ENCODE measurements at places on chromosomes 7 and 10. TPM values are rescaled to one million over a fixed set of nuclear protein-coding genes. Genes with fewer than 3 reads are reported as not detected.
A peak's percentile ranks its signal among the peaks of the same experiment; 100 is the strongest.

DNA sequence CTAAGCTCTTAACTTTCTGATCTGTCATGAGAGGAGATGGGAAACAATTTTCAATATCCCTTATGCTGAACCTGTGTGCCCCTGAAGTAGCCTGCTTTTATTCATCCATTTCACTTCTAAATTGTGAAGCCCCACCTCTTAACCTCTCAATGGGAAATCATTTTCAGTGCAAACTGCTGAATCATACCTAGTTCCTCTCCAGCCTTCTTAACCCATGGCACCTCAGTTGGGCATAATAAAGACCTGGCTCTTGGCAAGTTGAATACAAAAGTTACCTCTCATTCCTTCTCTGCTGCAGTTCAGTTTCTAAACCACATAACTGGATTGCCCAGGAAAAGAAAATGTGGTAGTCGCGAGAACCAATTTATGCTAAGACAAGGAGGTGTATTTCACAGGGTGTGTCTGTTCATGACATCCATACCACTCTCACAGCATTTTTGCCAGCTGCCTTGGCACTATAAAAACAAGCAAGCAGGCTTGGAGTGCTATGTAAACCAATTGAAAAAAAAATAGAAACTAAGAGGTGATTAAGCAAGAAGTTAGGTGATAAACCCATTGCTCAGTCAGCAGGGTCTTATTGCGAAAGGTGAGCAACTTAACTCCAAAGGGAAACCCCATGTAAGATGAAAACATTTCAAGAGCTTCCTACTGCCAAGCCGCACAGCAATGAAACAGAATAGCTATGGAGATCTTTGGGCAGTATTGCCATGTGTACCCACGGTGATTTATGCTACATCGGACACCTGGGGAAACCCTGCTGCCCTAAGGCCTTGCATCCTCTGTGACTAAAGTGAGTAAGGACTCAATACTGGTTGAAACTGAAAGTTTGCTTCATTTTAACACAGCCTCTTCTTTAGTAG lies 57.0 kb upstream of the DKK1 start:
- no peak for DNase-seq

DNA sequence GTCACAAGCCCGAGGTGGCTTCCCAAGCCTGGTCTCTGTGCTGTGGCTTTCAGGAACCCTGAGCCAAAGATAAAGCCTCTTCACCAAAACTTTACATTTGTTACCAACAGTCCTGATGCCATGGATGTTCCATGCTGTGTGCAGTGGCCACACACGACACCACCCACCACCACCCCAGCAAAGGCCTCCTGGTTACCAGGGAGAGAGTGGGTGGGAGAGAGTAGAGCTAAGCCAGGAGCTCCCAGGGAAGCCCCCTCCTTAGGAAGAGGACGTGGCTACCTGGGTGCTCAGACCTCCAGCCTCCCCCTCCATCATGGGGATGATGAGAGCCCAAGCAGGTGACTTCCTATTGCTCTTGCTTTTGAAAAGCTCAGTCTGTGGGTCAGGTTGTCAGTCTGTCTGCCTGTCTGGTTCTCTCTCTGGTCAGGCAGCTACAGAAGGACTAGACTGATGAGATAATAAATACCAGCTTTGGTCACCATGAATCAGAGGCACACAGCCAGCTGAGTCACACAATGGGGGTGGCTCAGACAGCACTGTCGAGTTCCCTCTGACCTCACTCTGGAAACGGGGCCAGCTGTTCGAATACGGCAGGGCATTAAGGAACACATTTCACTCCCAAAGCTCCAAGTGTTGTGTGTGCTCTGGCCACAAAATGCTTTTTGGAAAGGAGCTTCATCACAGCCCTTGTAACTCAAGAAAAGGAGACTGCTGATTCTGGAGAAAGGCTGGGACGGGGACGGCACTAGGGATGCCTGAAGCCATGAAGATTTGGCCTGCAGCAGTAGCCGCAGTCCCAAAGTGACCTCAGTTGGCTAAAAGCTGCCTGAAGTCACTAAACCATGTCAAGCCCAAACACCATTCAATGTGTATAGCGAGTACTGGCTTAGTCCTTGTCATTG lies 166.0 kb downstream of the FANK1 start:
- DNase-seq: peak; percentile 98

The SORCS1 gene
- total RNA-seq: 0.37 TPM

The ZNF277 gene
- total RNA-seq: 15.0 TPM

- DNase-seq: no peak
Observed at GRCh38 chr7:120729245-120729644, 128.7 kb downstream of the TSPAN12 start.

The RUFY2 gene
- 27.0 TPM for total RNA-seq

GRCh38 chr7:77940647-77941046 lies 142.1 kb downstream of the PHTF2 start:
- DNase-seq: no peak

- DNase-seq: no peak
Observed at GRCh38 chr7:151572136-151572535, 52.4 kb upstream of the RHEB start.

The NXPH1 gene
- total RNA-seq: not detected

DNA sequence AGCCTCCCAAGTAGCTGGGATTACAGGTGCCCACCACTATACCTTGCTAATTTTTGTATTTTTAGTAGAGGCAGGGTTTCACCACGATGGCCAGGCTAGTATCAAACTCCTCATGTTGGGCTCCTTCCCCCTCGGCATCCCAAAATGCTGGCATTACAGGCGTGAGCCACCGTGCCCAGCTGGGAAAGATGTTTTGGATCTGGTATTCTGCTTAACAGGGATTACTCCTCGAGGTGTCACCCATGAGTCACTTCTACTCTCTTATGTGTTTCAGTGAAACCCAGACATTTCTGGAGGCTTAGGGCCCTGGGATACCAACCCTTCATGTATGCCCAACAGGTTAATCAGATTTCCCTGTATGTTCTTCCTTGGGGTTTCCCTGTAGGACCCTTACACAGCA lies 11.8 kb upstream of the OPN4 start:
- peak; percentile 60 for DNase-seq

DNA sequence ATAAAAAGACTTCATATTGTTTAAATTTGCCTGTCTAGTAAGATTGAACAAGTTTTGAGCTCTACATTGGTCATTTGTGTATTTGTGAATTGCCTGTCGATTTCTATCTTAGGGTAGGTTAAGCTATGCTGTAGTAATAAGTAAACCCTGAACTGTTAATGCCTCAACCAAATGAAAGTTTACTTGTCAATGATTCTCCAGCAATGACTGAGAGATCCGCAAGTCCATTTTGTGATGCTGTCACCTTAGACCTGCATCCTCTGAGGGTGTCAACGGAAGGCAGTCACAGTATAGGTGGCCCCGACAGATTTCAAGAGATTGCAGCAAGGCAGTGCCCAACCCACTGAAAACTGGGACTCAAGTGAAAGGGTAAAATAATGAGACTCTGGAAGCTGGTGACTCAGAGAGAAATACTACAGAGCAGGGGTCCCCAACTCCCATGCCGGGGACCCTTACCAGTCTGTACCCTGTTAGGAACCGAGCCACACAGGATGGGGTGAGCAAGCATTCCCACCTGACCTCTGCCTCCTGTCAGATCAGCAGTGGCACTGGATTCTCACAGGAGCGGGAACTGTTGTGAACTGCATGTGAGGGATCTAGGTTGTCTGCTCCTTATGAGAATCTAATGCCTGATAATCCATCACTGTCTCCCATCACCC lies 10.8 kb upstream of the PHYH start:
- peak; percentile 35 for DNase-seq

- DNase-seq: no peak
Observed at GRCh38 chr7:83791737-83792136, 142.8 kb upstream of the SEMA3E start.

DNA sequence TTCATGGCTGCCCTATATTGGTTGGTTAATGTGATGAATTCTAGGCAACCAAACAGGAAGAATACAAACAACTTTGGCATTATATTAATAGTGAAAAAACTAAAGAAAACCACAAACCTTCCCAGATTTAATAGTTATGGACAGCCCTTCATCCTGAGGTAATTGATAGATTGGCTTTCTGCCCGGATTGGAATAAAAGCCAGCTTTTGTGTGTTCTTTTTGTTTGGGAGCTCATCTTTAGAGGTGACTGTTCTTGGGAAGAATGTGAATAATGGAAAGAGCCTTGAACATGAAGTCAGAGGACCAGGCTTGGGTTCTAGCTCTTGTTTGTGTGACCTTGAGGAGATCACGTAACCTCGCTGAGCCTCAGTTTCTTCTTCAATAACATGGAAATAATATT lies 92.3 kb downstream of the VTI1A start:
- no peak for DNase-seq

DNA sequence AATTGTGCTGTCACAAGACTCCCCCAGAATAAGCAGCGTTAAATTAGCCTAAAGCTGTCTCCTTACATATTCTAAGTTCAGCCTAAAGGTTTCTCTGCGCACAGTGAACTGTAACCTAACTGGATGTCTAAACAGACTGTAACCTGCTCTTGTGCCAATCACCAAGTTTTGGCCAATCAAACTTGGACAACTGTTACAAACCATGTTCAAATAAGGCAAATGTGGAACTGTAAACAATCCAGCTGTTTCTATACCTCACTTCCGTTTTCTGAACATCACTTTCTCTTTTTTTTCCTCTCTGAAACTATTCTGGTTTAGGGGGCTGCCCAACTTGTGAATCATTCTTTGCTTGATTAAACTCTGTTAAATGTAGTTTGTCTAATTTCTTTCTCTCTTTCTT lies 252.2 kb upstream of the HABP2 start:
- no peak for DNase-seq

DNA sequence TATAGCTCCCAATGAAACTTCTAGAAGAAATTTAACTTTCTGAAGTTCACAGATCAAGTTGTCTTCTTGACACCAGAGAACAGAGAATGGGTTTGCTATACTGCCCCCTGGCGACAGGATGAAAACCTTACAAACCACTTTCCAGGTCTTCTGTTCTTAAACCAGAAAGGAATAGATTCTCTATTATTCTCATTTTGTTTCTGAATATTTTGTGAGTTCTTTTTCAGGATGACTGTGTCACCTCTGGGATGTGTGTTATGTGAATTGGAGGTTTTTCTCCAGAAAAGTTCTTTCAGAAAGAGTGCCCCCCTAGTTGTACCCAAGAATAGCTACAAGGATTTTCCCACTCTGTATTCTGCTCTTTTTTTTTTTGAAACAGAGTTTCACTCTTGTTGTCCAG lies 6.3 kb downstream of the IFT22 start:
- DNase-seq: no peak

DNA sequence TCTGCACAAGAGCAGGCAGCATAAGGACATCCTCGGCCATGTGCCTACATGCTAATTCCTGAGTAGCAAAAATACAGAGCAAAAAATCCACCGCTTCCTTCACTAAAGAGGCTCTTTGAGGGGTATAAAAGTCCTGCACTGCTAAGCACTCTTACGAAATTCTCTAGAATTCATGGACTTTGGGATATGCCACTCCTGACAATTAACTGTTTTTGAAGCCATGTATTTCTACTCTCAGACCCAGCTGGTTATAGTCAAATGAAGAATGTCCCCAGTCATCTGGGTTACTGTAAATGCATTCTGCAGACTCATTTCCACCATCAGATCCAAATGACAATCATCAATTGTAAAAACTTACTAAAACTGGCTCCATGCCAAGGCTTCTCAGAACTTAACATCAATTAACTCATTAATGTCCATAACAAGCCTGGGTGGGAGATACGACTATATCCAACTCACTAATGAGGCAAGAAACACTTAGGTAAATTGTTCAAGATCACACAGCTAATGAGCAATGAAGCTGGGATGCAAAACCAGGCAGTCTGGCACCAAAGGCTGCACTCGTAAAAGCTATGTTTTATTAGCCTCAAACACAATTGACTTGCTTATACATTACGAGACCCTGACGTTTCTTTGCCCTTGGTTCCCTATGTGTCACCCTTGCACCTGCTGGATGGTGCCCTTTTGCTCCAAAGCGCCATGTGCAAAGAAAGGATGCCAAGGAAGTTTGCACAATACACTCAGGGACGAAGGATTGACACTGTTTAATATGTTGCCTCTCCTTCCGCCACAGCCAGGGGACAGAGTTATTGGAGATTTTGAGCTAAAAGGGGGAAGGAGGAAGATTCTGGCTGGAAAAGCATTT lies 250.4 kb downstream of the ELMO1 start:
- no peak for DNase-seq

Measured in posterior vena cava (tissue), 2 donors.